ENCODE measurements at places on chromosomes 3 and 15. TPM values are rescaled to one million over a fixed set of nuclear protein-coding genes. Genes with fewer than 3 reads are reported as not detected.

- H3K27me3 ChIP-seq = no peaks in the 10 kb centered on the region
- peaks cover 39% of the 10 kb centered on the region for H3K36me3 ChIP-seq
- H3K4me1 ChIP-seq = peaks cover 12% of the 10 kb centered on the region
- no peak overlapping the region for H3K27ac ChIP-seq
- H3K4me3 ChIP-seq = no peak overlapping the region
Observed at GRCh38 chr3:131485119-131485518, 17.7 kb downstream of the MRPL3 start.

- no peaks in the 10 kb centered on the region for H3K36me3 ChIP-seq
- no peaks in the 10 kb centered on the region for H3K27me3 ChIP-seq
- DNase-seq = no peak
- no peak overlapping the region for H3K4me3 ChIP-seq
- no peaks in the 10 kb centered on the region for H3K4me1 ChIP-seq
Observed at GRCh38 chr3:1171320-1171719, 78.5 kb downstream of the CNTN6 start.

- no peaks in the 10 kb centered on the region for H3K36me3 ChIP-seq
- H3K27me3 ChIP-seq = peaks cover 40% of the 10 kb centered on the region
- H3K27ac ChIP-seq = no peak within 1 kb of the TSS
- H3K4me1 ChIP-seq = no peaks in the 10 kb centered on the region
Observed at GRCh38 chr3:47578691-47579632, at the start of gene CSPG5. Gene CSPG5 (minus strand): TSS chr3:47578865. CDS start chr3:47578693, 172 bp downstream.

- DNase-seq = no peak
- no peaks in the 10 kb centered on the region for H3K4me1 ChIP-seq
- no peak overlapping the region for H3K4me3 ChIP-seq
- no peaks in the 10 kb centered on the region for H3K27me3 ChIP-seq
- H3K36me3 ChIP-seq = no peaks in the 10 kb centered on the region
Observed at GRCh38 chr3:176820764-176821163, 376.5 kb downstream of the TBL1XR1 start.

DNA sequence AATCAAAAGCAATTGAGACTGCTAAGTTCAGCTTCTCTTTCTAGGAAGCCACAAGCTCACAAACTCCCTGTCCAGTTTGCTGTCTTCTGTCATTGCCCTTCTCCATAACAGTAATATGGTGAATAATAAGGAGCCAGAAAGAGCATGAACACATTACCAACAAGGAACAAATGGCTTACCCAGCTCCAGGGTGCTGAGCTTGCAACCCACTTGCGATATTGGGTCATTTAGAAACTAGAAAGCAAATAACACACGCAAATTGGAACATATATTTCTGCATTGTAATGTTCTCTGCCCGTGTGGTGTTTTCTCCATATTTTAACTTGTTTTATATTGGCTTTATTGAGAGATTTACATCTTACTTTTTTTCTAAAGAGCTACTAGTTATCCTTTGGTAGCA lies 325.3 kb downstream of the GBE1 start:
- no peak overlapping the region for H3K4me3 ChIP-seq
- H3K27ac ChIP-seq = no peak overlapping the region
- H3K4me1 ChIP-seq = no peaks in the 10 kb centered on the region

Gene LRRC31
- not detected for total RNA-seq

Measured in activated CD8-positive, alpha-beta memory T cell treated with anti-CD3 and anti-CD28 coated beads, Interleukin-2, amount 10 ng/mL, durations not matched to agents 7 days and 5 days (primary cell).